ENCODE measurements at places on chromosomes 12 and 14.
A peak's percentile ranks its signal among the peaks of the same experiment; 100 is the strongest.

GRCh38 chr14:73913256-73913655 is 26.6 kb downstream of the ZNF410 start:
- no peaks in the 10 kb centered on the region for H3K27me3 ChIP-seq
- no peak for DNase-seq
- no peak overlapping the region for H3K27ac ChIP-seq
- no peaks in the 10 kb centered on the region for H3K4me1 ChIP-seq
- H3K36me3 ChIP-seq = peaks cover 64% of the 10 kb centered on the region
- H3K4me3 ChIP-seq = no peak overlapping the region

GRCh38 chr14:104891664-104892530 is 26.8 kb downstream of the CEP170B start:
- no peak overlapping the region for H3K27ac ChIP-seq
- H3K27me3 ChIP-seq = no peaks in the 10 kb centered on the region
- no peak for DNase-seq

- H3K4me3 ChIP-seq = no peak overlapping the region
- H3K4me1 ChIP-seq = no peaks in the 10 kb centered on the region
- no peak overlapping the region for H3K27ac ChIP-seq
- no peak for DNase-seq
- no peaks in the 10 kb centered on the region for H3K36me3 ChIP-seq
- no peaks in the 10 kb centered on the region for H3K27me3 ChIP-seq
Measured at GRCh38 chr14:54387328-54387727, 9.5 kb upstream of the CDKN3 start.

- H3K4me3 ChIP-seq = no peak overlapping the region
- H3K27ac ChIP-seq = peak overlapping the region; percentile 76
- no peaks in the 10 kb centered on the region for H3K27me3 ChIP-seq
- H3K4me1 ChIP-seq = peaks cover 89% of the 10 kb centered on the region
- no peak for DNase-seq
- no peaks in the 10 kb centered on the region for H3K36me3 ChIP-seq
Measured at GRCh38 chr14:76927971-76928700, 100.4 kb downstream of the IRF2BPL start.

- H3K27ac ChIP-seq = peak overlapping the region; percentile 94
- peaks cover 56% of the 10 kb centered on the region for H3K4me1 ChIP-seq
- peak overlapping the region; percentile 74 for H3K4me3 ChIP-seq
Measured at GRCh38 chr14:73788317-73788598, 63.4 kb upstream of the PTGR2 start.

Data from common myeloid progenitor, CD34-positive (primary cell).